ENCODE measurements at places on chromosomes 6 and 20. TPM values are rescaled to one million over a fixed set of nuclear protein-coding genes. Genes with fewer than 3 reads are reported as not detected.

KCNK5 gene
- 28.4 TPM for total RNA-seq

DNA sequence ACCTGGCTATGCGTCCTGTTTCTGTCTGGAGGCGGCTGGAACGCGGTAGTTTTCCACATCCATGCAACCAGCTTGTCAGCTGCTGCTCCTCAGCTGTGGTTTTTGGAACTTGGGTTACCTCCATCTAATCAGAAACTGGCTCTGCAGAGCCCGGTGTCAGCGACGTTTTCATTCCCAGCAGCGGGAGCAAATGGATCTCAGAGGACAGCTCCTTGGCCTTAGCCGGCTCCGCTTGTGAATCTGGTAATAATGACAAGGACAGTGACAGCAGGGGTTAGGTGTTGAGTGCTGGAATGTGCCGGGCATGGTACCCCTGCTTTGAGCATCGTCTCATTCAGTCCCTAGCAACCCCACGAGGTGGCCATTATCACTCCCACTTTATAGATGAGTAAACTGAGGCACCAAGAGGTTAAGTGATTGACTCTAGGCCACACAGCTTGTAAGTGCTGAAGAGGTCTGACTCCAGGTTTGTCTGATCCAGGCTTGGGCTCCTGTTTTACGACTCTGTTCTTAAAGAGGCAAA is 1.3 kb downstream of the SLCO4A1 start:
- H3K36me3 ChIP-seq, result no peaks in the 10 kb centered on the region
- no peak for DNase-seq
- peak overlapping the region; percentile 39 for H3K4me3 ChIP-seq
- H3K4me1 ChIP-seq, result peaks cover 17% of the 10 kb centered on the region

CST2 gene
- not detected for total RNA-seq

GRCh38 chr6:148516217-148516616 is 173.6 kb downstream of the SASH1 start:
- no peaks in the 10 kb centered on the region for H3K36me3 ChIP-seq
- H3K4me1 ChIP-seq, result no peaks in the 10 kb centered on the region
- H3K27me3 ChIP-seq, result no peaks in the 10 kb centered on the region
- no peak overlapping the region for H3K4me3 ChIP-seq

GRCh38 chr20:14879020-14879697 is 541.7 kb upstream of the FLRT3 start:
- H3K27me3 ChIP-seq, result no peaks in the 10 kb centered on the region
- H3K4me1 ChIP-seq, result no peaks in the 10 kb centered on the region
- H3K27ac ChIP-seq, result no peak overlapping the region
- H3K36me3 ChIP-seq, result no peaks in the 10 kb centered on the region

GRCh38 chr6:165659945-165660856 is 2.8 kb downstream of the PDE10A start:
- H3K27ac ChIP-seq, result no peak overlapping the region
- H3K36me3 ChIP-seq, result no peaks in the 10 kb centered on the region
- H3K4me1 ChIP-seq, result no peaks in the 10 kb centered on the region
- H3K27me3 ChIP-seq, result peaks cover 7% of the 10 kb centered on the region

- peaks cover 30% of the 10 kb centered on the region for H3K4me1 ChIP-seq
- H3K27ac ChIP-seq, result peak within 1 kb of the TSS; percentile 95
- H3K4me3 ChIP-seq, result peak within 1 kb of the TSS; percentile 83
- no peaks in the 10 kb centered on the region for H3K27me3 ChIP-seq
Observed at GRCh38 chr6:90586836-90587638, at the start of gene MAP3K7. TSS of gene MAP3K7 (minus strand) at chr6:90587072. CDS start at chr6:90586883, 189 bp downstream.

DNA sequence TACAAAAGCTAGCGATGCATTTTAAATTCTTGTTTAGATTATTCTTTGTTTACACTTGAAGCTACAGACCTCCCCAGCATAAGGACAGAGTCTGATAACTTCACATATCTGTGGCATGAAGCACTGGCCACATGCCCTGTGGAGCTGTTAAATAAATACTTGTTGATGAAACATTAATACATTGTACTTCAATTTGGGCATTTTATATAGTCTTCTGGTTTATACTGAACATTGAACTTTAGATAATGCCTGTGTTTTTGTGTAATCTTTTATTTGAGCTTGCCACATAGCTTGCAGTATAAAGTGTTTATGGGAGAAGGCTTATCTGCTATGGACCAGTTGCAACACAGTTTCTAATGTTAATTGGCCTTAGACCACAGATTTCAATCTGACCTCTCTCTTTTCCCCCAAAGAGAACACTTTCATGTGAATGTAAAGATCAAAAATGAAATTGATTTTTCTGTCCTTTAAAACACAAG is 48.2 kb downstream of the FRK start:
- DNase-seq, result no peak
- no peak overlapping the region for H3K4me3 ChIP-seq
- no peaks in the 10 kb centered on the region for H3K36me3 ChIP-seq
- no peaks in the 10 kb centered on the region for H3K4me1 ChIP-seq
- H3K27me3 ChIP-seq, result no peaks in the 10 kb centered on the region

DNA sequence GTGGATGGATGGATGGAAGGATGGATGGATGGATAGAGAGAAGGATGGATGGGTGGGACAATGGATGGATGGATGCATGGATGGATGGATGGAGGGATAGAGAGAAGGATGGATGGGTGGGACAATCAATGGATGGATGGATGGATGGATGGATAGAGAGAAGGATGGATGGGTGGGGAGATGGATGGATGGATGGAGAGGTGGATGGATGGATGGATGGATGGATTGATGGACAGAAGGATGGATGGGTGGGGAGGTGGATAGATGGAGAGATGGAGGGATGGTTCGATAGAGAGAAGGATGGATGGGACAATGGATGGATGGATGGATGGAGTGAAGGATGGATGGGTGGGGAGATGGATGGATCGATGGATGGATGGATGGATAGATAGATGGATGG is 6.4 kb downstream of the EEF1A2 start:
- no peak overlapping the region for H3K27ac ChIP-seq
- H3K4me3 ChIP-seq, result no peak overlapping the region
- H3K4me1 ChIP-seq, result peaks cover 8% of the 10 kb centered on the region
- DNase-seq, result no peak
- H3K36me3 ChIP-seq, result no peaks in the 10 kb centered on the region

DNA sequence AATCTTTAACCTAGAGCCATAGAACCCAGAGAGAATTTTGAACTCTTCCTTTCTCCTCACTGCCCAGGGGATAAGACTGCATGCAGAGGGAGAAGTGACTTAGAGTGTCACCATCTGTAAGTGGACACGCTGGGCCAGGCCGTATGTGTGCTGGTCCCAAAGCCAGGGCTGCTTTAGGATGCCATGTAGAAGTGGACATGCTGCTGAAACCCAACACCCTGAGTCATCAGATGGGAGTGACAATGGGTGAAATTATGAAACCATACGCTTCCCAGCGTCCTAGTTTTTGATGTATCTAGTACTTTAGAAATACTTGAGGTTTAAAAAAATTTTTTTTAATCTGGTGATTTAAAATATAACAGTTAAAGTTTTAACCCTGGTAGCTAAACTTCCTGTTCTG is 191.1 kb downstream of the FNDC1 start:
- H3K4me1 ChIP-seq, result no peaks in the 10 kb centered on the region

SYNDIG1 gene
- total RNA-seq, result not detected

DNA sequence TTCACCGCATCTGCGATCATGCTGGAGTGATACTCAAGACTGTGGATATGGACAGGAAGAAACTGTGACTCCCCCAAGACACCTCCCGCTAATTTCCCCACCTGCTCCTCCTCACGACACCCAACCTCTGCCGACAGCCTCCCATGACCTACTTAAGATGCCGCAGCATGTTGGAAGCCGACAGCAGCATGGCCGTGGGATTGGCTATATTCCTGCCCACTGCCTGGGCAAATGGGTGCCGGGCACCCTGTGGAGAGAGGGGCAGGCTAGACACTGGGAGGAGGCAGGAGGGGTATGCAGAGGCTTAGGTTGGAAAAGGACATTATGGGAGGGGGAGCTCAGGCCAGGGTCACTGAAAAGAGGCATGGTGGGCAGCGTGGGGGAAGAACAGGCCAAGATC is 4.5 kb downstream of the IDH3B start:
- no peak overlapping the region for H3K4me3 ChIP-seq
- no peaks in the 10 kb centered on the region for H3K27me3 ChIP-seq
- peaks cover 15% of the 10 kb centered on the region for H3K4me1 ChIP-seq
- DNase-seq, result no peak
- H3K27ac ChIP-seq, result no peak overlapping the region

DNA sequence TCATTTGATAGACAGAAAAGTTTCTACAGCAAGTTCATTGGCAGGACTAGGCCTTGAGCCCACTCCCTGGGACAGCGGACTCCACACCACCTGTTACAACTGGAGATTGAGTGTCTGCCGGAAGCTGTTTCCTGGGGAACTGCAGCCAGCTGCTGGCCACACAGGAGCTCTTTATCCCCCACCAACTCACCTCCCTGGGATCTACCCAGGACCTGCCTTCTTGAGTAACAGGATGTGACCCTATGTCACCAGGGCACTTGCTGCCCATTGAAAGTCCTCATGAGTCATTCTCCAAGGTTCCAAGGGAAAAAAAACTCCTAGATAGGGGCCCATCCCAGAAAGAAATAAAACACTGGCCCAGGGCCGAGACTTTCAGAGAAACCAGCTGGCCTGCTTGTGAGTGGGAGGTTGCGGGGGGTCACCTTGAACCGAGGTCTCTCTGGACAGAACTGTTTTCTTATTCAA is 37.4 kb upstream of the SLC9A8 start:
- H3K36me3 ChIP-seq, result no peaks in the 10 kb centered on the region
- H3K4me3 ChIP-seq, result no peak overlapping the region
- peaks cover 8% of the 10 kb centered on the region for H3K4me1 ChIP-seq
- no peak for DNase-seq

CALHM5 gene
- not detected for total RNA-seq

SULF2 gene
- total RNA-seq, result 1.4 TPM

HLA-DRB5 gene
- 1.1 TPM for total RNA-seq

HCRTR2 gene
- total RNA-seq, result not detected

DNA sequence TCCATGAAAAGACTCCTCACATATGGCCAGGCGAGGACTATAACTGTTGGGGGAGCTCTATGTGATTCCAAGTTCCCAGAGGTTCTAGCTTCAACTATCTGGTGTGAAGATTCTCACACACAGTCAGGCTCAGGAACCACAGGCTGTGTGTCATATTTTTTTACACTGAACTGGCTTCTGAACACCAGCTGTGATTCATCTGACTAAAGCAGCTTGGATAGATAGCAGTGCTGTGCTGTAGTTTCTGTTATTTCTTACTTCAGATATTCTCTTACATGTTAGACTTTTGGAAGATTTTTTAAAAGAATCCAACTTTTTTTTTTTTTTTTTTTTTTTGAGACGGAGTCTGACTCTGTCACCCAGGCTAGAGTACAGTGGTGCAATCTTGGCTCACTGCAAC is 140.7 kb upstream of the MCHR2 start:
- no peak overlapping the region for H3K4me3 ChIP-seq
- H3K4me1 ChIP-seq, result no peaks in the 10 kb centered on the region
- no peak overlapping the region for H3K27ac ChIP-seq
- no peaks in the 10 kb centered on the region for H3K27me3 ChIP-seq

GRCh38 chr6:112744827-112745226 is 397.7 kb downstream of the RFPL4B start:
- no peaks in the 10 kb centered on the region for H3K4me1 ChIP-seq
- H3K4me3 ChIP-seq, result no peak overlapping the region
- H3K27ac ChIP-seq, result no peak overlapping the region
- DNase-seq, result no peak

- no peak for DNase-seq
- no peaks in the 10 kb centered on the region for H3K36me3 ChIP-seq
- H3K27me3 ChIP-seq, result no peaks in the 10 kb centered on the region
- no peak overlapping the region for H3K4me3 ChIP-seq
- H3K4me1 ChIP-seq, result no peaks in the 10 kb centered on the region
Observed at GRCh38 chr6:91796603-91797002, 1209.7 kb upstream of the MAP3K7 start.

- H3K4me1 ChIP-seq, result peaks cover 6% of the 10 kb centered on the region
- H3K36me3 ChIP-seq, result no peaks in the 10 kb centered on the region
- no peak for DNase-seq
- no peak overlapping the region for H3K27ac ChIP-seq
- H3K4me3 ChIP-seq, result no peak overlapping the region
Observed at GRCh38 chr6:32147401-32148132, 4.2 kb downstream of the PRRT1 start.

- no peak overlapping the region for H3K4me3 ChIP-seq
- no peak overlapping the region for H3K27ac ChIP-seq
- peaks cover 31% of the 10 kb centered on the region for H3K4me1 ChIP-seq
- no peaks in the 10 kb centered on the region for H3K27me3 ChIP-seq
- no peak for DNase-seq
- peaks cover 5% of the 10 kb centered on the region for H3K36me3 ChIP-seq
Observed at GRCh38 chr6:99427988-99428387, 2.9 kb upstream of the PNISR start.

ABHD12 gene
- 27.3 TPM for total RNA-seq

GRCh38 chr20:25057234-25058050 is 497 bp downstream of the ACSS1 start:
- peaks cover 53% of the 10 kb centered on the region for H3K4me1 ChIP-seq
- H3K27me3 ChIP-seq, result no peaks in the 10 kb centered on the region
- peak overlapping the region; percentile 90 for H3K4me3 ChIP-seq
- peak overlapping the region; percentile 86 for H3K27ac ChIP-seq

- no peaks in the 10 kb centered on the region for H3K36me3 ChIP-seq
- H3K27me3 ChIP-seq, result no peaks in the 10 kb centered on the region
- no peak overlapping the region for H3K4me3 ChIP-seq
- no peak for DNase-seq
- H3K4me1 ChIP-seq, result no peaks in the 10 kb centered on the region
Observed at GRCh38 chr6:113871975-113872374, 14.8 kb downstream of the MARCKS start.

- H3K4me3 ChIP-seq, result no peak overlapping the region
- no peak for DNase-seq
- no peaks in the 10 kb centered on the region for H3K27me3 ChIP-seq
- H3K36me3 ChIP-seq, result no peaks in the 10 kb centered on the region
- no peak overlapping the region for H3K27ac ChIP-seq
Observed at GRCh38 chr6:87210979-87211378, 55.6 kb downstream of the ZNF292 start.

GRCh38 chr20:37567331-37567665 is 39.6 kb upstream of the BLCAP start:
- H3K27ac ChIP-seq, result no peak overlapping the region
- H3K27me3 ChIP-seq, result peaks cover 25% of the 10 kb centered on the region
- H3K4me1 ChIP-seq, result no peaks in the 10 kb centered on the region

DNA sequence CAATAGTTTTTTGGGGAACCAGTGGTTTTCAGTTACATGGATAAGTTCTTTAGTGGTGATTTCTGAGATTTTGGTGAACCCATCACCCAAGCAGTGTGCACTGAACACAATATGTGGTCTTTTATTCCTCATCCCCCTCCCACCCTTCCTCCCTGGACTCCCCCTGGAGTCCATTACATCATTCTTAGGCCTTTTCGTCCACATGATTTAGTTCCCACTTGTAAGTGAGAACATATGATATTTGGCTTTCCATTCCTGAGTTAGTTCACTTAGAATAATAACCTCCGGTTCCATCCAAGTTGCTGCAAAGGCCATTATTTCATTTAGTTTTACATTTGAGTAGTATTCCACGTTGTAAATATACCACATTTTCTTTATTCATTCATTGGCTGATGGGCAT is 28.3 kb downstream of the RPP40 start:
- H3K4me3 ChIP-seq, result no peak overlapping the region
- H3K4me1 ChIP-seq, result no peaks in the 10 kb centered on the region
- H3K36me3 ChIP-seq, result no peaks in the 10 kb centered on the region
- DNase-seq, result no peak
- no peaks in the 10 kb centered on the region for H3K27me3 ChIP-seq

MATN4 gene
- total RNA-seq, result 0.22 TPM

- no peaks in the 10 kb centered on the region for H3K4me1 ChIP-seq
- H3K27me3 ChIP-seq, result no peaks in the 10 kb centered on the region
- H3K27ac ChIP-seq, result no peak overlapping the region
- DNase-seq, result no peak
Observed at GRCh38 chr6:11824986-11825385, 46.4 kb upstream of the ADTRP start.

FBXO5 gene
- total RNA-seq, result 33.8 TPM
